ENCODE measurements at places on chromosomes 12 and 14.

DNA sequence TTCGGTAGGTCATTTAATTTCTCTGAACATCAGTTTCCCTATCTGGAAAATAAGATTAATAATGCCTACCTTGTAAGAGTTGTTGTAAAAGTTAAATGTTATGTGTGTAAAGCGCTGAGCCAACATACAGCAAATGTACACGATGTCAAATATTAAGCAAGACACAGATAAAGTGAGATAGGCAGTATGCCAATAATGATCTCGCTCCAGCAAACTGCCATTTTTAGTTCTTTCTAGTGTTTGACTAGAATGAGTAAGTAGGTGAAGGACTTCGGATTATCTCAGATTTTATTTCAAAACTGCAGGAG lies 840 bp downstream of the DHRS7 start:
- no peak for DNase-seq

DNA sequence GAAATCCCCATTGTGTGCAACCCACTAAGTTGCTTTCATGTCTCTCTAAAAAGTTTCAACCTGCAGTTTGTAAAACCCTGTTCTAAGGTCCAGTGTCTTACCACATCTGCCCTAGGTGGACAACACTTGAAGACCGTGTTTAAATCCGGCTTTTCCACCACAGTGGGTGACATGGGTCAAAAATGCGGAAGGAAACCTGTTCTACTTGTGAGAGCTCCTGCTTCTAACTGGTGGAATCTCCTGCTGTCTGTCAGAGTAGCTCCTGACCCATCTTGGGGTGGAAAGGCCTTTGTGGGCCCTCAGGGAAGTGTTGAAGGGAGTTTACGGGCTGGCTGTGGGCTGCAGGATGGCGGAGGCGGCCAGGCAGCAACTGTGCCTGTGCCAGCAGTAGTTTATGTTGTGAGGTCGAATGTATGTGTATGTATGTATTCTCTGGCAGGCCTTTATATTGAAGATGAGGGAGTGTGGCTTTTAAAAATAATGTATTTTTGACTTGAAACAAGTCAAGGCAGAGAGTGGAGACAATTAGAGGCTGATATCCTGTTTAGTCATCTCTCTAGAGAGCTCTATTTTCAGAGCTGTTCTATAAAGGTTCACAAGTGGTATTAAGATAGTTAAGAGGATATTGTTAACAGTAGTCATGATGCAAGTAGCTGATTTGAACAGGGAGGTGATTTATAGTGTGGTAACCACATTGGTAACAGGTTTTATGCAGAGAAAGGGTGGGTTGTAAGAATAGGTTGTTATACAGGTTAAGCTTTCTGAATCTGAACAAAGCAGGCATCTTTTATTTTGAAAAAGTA lies 67.0 kb downstream of the PRKCH start:
- no peak for DNase-seq

DNA sequence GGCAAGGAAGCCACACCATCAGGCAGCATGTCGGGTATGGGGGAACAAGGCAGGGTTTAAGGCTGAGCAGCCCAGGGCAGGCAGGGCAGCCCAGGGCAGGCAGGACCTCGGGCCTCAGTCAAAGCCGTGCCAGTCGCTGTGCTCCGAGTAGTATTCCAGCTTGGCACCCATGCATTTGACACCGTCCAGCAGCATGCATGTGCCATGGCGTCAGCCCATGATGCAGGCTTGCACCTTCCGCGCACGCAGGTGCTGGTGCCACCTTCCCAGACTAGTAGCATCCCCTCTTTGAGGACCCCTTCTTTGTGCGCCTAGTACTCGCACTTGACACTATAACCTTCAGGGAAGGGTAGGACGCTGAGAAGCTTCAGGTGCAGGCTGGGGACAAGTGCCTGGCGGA lies 11.6 kb upstream of the ADCY6 start:
- DNase-seq = no peak

DNA sequence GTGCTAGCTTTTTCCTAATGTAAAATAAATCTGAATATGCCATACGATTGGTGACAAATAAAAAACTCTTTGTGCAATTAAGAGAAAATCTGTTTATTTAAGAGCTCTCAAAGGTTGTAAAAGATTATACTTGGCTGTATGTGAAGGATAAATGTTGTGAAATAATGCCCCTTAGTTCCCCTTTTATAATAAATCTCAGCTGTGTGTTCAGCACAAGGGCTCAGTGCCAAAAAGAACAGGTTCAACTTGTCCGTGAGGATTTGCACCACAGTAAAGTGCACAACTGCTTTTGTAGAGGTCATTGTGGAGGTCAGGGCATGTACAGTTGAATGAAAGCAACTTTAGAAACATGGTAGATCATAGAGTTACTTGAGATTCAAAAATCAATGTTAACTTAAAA lies 118.6 kb downstream of the TRMT5 start:
- DNase-seq = no peak

GRCh38 chr12:33265033-33265731 lies 174.4 kb downstream of the SYT10 start:
- DNase-seq = no peak

- no peak for DNase-seq
Observed at GRCh38 chr14:68033336-68033932, 213.9 kb downstream of the RAD51B start.

DNA sequence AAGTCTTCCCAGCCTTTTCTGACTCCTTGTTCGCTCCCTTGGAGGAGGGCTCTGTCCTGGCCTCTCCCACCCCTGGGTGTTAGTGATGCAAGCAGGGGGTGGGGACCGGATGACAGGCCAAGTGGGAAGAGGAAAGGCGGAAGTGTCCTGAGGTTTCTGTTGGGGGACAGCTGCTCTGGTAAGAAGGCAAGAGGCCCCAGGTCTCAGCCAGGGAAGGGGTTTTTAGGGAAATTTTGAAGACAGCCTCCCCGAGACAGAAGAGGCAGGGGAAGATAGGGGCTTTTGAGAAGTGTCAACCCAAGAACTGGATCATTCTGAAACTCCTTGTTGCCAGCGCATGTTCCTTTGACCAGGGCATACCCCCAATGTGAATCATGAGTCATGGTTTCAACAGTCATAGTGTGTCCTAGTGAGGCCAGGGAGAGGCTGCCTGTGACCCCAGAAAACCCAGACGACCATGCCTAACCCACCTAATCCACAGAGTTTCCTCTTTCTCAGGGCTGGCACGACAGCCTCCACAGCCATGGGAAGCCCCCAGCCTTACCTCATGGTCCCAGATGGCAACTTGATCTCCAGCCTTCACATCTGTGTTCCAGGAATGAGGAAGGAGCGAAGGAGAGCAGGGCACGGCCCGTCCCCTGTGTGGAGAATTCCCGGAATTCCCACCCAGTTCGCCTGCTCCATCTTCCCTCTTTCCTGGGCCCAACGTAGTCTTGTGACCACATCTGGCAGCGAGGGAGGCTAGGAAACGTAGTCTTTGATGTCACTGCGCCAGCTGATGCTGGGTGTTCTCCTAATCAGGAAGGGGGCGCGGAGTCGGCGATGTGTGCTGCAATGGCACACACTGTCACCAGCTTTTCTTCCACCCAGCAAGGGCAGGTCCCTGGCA lies 4.9 kb upstream of the GPR132 start:
- peak; percentile 80 for DNase-seq

- no peak for DNase-seq
Observed at GRCh38 chr12:111224186-111225066, 144.5 kb downstream of the PHETA1 start.

DNA sequence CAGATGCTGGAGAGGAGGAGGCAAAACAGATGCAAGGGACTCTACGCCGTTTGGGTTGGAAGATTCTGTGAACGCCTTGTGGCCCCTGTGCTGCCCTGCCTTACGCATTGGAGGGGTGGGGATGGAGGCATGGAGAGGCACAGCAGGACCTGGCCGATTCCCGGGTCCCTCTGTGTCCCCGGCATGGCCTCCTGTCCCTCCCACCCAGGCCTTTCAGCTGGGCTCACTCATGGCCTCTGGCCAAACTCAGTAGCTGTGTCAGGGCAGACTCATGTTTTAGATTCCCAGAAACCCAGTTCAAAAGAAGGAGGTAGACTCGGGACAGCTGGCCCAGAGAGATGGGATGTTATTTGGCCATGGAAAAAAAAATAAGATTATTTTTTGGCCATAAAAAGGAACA lies 40.1 kb downstream of the TESC start:
- DNase-seq = no peak
